Cardiac ventricle fibroblast (primary cell): ENCODE measurements at places on chromosomes 16 and 17. TPM values are rescaled to one million over a fixed set of nuclear protein-coding genes. Genes with fewer than 3 reads are reported as not detected.

The TEX19 gene
- not detected in 2 replicates for total RNA-seq

The KCNJ18 gene
- total RNA-seq = not detected in 2 replicates

The CA7 gene
- not detected in 2 replicates for total RNA-seq

The NSMCE1 gene
- 54.5 and 68.1 TPM in 2 replicates for total RNA-seq

The KRTAP2-1 gene
- not detected in 2 replicates for total RNA-seq

The CCL23 gene
- not detected in 2 replicates for total RNA-seq

The FLCN gene
- total RNA-seq = 25.5 and 33.8 TPM in 2 replicates

The NTN1 gene
- 0.06 and 0.24 TPM in 2 replicates for total RNA-seq

The ADAP2 gene
- total RNA-seq = 0.98 TPM in 1 of 2 replicates, not detected in the other

The C16orf89 gene
- total RNA-seq = 1.4 and 2.3 TPM in 2 replicates

The CACNG1 gene
- total RNA-seq = not detected in 2 replicates

The KCNG4 gene
- not detected in 2 replicates for total RNA-seq

The TBC1D16 gene
- 56.9 and 64.1 TPM in 2 replicates for total RNA-seq

The TAC4 gene
- not detected in 2 replicates for total RNA-seq

The SLC16A6 gene
- total RNA-seq = 0.06 and 0.34 TPM in 2 replicates

The BCL6B gene
- 1.9 and 2.6 TPM in 2 replicates for total RNA-seq

The ADGRG1 gene
- 1.7 and 5.0 TPM in 2 replicates for total RNA-seq

The CA10 gene
- not detected in 2 replicates for total RNA-seq

The HOXB7 gene
- total RNA-seq = not detected in 2 replicates

The OR2C1 gene
- total RNA-seq = 0.12 TPM in 1 of 2 replicates, not detected in the other

The COX4I1 gene
- total RNA-seq = 504 and 515 TPM in 2 replicates

The KRT16 gene
- total RNA-seq = not detected in 2 replicates

The OR1E2 gene
- total RNA-seq = not detected in 2 replicates

The MT1M gene
- total RNA-seq = 0.24 TPM in 1 of 2 replicates, not detected in the other

The RGS9 gene
- 0.81 and 2.2 TPM in 2 replicates for total RNA-seq

The SHISA9 gene
- total RNA-seq = not detected in 2 replicates

The FBXO39 gene
- 0.31 and 0.39 TPM in 2 replicates for total RNA-seq

The TVP23A gene
- total RNA-seq = 1.2 TPM in 1 of 2 replicates, not detected in the other

The CLDN9 gene
- not detected in 2 replicates for total RNA-seq

The NPIPA2 gene
- not detected in 2 replicates for total RNA-seq

The TMEM88 gene
- 1.5 TPM in 1 of 2 replicates, not detected in the other for total RNA-seq

The CXCL16 gene
- 6.5 and 10.0 TPM in 2 replicates for total RNA-seq

The PRSS22 gene
- total RNA-seq = not detected in 2 replicates

The TMEM100 gene
- total RNA-seq = 2.1 and 2.9 TPM in 2 replicates

The NATD1 gene
- total RNA-seq = 15.4 and 15.5 TPM in 2 replicates

The ALDH3A1 gene
- total RNA-seq = 0.73 and 4.0 TPM in 2 replicates

The SPECC1 gene
- total RNA-seq = 31.3 and 36.0 TPM in 2 replicates

The EIF4A3 gene
- 59.5 and 64.0 TPM in 2 replicates for total RNA-seq

The MARCHF10 gene
- not detected in 2 replicates for total RNA-seq

The TEX14 gene
- total RNA-seq = 0.34 TPM in 1 of 2 replicates, not detected in the other
